ENCODE measurements at places on chromosomes 2 and 18.

GRCh38 chr18:6590326-6590725 lies 139.2 kb upstream of the ARHGAP28 start:
- DNase-seq: no peak

DNA sequence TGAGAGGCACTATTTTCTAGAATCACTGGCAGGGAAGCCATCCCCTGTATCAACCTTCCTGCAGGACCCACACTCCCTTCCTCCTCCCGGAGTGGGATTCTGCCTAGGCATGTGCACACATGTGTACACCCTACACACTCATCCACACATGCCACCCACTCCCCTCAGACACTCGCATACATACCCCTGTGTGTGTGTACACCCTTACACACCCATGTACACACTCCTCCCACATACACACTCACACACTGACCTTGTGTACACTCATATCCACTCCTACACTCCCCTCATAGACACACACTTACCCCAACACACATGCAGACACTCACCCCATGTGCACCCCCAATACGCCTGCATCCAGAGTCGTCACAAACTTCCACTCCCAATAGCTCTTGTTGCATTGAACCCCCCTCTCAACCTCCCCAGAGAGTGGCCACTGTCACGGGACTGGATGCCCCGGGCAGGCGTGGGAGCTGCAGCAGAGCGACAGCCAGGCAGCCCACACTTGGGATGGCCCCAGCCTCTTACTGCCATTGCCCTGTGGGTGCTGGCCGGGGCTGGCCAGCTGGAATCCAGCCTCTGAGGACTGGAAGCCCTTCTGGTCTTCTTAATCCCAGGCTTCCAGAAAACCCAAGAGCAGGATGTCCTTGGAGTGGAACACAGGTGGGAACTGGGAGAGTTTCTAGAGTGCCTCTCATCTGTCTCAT lies 251.0 kb downstream of the LOXHD1 start:
- DNase-seq: no peak

DNA sequence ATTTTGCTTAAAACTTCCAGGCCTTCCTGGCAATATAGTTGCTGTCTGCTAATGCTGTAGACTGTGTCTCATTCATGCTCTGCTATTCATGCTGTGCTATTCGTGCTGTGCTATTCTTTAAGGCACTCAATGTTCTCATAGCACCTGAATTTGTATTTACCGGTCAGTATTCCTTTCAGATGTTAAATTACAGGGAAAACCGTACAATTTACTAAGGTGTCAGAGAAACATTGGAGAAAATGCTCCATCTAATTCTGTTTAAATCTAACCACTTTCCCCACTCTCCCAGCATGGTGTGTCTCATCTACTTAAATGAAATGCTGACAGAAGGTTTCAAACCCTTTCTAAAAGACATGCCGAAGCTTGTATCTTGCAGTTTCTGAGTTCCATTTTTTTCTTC lies 25.0 kb downstream of the FAM171B start:
- DNase-seq: no peak

GRCh38 chr2:26033270-26033817 lies 540 bp upstream of the RAB10 start:
- no peak for DNase-seq

GRCh38 chr2:79487399-79487798 lies 25.5 kb upstream of the CTNNA2 start:
- DNase-seq: no peak

DNA sequence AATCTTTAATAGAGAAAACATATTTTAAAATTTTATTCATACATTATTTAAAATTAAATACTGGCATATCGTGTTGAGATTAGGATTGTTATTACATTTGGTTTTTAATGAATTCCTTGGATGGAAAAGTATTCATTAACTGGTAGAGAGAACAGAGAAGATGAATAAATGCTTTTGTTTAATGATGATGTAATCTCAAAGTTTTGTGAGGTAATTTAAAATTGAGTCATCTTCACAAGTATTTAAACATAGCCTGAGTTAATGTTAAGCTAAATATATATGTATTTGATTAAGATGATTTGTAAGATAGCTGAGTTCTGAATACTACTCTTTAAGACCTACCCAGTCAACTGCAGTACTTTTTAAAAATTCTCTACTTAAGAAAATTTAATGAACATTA lies 713.4 kb upstream of the VRK2 start:
- DNase-seq: no peak

- no peak for DNase-seq
Measured at GRCh38 chr2:205032093-205032551, 486.8 kb downstream of the PARD3B start.

- no peak for DNase-seq
Measured at GRCh38 chr2:232385660-232386489, 7.3 kb downstream of the ALPP start.

DNA sequence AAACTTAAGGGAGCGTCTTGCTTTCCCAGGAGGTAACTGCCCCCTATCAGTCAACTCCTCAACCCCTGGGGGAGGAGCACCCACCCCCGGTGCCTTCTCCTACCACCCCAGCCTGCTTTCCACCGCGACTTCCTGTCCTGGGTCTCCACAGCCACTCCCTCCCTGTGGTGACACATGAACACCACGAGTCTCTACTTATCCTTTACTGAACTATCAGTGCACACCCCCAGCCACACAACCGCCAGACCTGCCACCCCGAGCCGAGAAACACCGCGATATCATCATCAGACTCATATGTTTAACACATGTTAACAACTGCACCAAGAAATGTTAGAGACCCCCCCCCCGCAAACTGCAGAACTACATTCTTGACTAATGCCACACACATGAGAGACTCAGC lies 43.3 kb downstream of the LONRF2 start:
- DNase-seq: no peak

DNA sequence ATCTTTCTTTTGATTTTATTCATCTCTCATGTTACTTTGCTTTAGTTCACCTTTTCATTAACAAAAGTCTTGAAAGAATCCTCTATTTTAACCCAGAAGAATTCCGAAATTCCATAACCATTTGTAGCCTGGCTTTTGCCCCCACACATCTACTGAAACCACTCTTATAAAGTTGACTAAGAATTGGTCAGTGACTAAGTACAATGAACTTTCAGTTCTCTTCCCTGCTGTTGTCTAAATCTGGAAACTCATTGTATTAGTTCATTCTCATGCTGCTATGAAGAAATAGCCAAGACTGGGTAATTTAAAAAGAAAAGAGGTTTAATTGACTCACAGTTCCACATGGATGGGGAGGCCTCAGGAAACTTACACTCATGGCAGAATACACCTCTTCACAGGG lies 49.9 kb upstream of the PNPT1 start:
- no peak for DNase-seq

All from CD4-positive, alpha-beta T cell treated with Interleukin-21 for 1 hour (primary cell).